ENCODE measurements at places on chromosomes 16 and 17.

DNA sequence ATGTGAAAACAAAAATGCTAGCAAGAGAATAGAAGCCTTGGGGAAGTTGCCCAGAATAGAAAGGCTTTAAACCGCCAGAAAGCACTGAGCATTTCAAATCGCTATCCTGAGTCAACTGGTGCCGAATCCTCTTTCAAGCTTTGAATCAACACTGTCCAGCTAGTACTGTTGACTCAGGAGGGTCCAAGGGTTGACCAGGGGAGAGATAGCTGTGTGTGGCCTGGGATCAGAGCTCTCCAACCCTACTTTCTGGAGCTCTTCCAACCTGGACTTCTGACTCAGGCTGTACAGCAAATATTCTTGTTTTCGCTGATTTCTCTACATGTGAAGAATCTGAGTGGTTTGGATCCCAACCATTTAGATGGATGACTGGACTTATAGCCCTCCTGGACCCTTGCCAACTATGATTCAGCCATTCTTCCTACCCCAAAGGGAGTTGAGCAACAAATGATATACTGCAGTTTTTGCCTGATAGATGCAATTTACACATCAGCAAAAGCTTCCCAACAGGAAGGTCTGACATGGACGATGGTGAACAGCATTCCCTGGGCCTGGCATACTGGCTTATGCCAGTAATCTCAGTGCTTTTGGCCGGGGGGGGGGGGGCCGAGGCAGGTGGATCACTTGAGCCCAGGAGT lies 154.0 kb upstream of the SDK2 start:
- no peak for DNase-seq

- DNase-seq = peak; percentile 10
These were observed at the start of gene DRC7 for GRCh38 chr16:57694725-57695679. DRC7 (plus strand) TSS chr16:57694806; CDS start chr16:57697950, 3,144 bp downstream.

GRCh38 chr16:20385844-20386832 lies 18.4 kb downstream of the PDILT start:
- peak; percentile 50 for DNase-seq

GRCh38 chr17:67071595-67071994 lies 27.2 kb downstream of the CACNG1 start:
- no peak for DNase-seq

DNA sequence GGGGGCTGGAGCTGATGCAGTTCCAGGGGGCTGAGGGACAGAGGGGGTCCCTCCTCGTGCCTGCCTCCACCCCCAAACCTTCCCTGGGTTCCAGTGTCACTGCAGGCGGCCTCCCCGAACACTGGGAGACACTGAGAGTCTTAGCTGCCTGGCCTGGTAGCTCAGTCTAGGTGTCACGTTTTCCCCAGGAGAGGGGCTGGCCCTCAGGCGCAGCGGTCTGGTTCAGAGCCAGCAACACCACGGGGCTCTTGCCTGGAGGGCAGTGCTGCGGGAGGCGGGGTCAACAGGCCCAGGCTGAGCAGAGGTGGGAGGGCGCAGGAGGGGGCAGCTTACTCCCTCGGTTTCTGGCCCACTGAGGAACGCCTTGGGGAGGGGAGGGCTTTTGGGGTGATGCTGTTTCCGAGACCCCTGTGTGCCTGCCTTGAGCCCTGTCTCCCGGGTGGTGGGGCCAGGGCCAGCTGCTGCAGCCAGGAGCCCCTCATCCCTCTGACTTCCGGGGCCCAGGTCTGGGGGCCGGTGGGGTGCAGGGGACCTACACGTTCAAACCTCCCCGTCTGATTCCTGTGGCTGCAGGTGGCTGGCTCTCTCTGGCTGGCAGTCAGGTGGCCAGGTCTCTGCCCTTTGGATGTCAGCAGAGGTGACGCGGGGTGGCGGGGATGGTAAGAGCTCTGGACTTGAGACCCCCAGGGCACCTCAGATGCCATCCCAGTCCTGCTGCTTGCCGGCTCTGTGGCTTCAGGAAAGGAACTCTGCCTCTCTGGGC lies 89.3 kb upstream of the GSE1 start:
- peak; percentile 68 for DNase-seq

DNA sequence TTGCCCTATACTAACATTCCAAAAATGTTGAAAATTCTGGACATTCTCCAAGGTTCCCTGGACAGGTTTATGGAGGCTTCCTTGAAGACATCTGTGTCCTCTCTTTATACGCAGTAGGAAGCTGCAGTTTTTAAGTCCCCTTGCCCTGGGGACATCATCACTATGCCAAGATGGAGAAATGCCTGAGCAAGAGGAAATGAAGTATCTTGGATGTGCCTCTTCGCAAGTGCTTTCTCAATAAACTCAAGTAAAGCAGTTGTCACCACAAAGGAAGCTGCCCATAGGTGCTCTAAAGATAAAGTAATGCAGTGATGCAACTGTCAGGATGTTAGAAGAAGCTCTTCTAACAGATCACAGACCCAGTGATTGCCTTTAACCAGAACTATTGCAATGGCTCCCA lies 71.0 kb downstream of the CDYL2 start:
- no peak for DNase-seq

DNA sequence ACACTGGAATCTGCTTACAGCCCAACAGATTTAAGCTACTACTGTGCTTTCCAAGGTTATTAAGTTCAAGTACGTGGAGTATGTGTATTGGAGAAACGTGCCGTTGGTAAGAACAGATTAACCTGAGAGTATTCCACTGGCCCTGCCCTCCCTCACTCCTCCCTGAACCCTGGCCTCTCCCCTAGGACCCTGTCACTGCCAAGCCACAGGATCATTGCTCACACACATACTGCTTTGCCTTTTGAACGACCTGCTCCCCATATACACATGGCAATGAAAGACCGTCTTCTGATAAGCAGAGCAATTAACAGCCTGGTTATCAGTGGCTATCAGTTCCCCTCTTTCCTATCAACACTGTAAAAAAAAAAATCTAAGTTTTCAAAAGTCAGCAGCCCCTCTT lies 458.9 kb upstream of the DYNLRB2 start:
- DNase-seq = no peak

DNA sequence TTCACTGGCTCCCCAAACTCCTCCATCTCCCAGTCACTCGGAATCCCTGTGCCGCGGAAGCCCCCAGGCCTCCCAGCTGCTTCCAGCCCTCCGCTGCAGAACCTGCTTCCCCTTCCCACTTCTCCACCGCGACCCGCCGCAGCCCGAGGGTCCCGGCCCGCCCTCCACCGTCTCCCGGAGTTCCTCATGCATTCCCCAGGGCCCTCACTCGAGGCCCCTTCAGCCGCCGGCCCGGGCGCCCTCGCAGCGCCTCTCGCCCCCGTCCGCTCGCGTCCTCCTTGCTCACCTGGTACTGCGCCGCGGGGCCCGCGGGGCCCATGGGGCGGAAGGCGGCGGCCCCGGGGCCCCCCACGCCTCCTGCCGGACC lies 329 bp downstream of the SMARCD2 start:
- no peak for DNase-seq

DNA sequence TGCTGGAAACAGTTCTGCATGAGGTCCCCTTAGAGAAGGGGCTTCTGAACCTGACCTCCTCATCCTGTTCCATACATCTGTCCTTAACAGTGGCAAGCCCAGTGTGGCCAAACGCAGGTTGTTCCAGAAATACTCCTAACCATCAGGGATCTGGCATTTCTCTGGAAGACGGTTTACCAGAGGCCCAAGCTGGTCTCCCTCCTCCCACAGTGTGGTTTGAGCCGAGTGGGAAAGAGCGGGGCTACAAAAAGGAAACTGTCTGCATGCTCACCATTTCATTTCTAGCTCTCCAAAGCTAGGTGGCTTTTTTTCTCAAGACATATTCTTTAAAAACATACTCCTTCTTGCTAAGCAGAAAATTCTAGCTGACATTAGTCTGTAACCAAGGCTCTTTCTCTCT lies 6.0 kb downstream of the MXRA7 start:
- no peak for DNase-seq

DNA sequence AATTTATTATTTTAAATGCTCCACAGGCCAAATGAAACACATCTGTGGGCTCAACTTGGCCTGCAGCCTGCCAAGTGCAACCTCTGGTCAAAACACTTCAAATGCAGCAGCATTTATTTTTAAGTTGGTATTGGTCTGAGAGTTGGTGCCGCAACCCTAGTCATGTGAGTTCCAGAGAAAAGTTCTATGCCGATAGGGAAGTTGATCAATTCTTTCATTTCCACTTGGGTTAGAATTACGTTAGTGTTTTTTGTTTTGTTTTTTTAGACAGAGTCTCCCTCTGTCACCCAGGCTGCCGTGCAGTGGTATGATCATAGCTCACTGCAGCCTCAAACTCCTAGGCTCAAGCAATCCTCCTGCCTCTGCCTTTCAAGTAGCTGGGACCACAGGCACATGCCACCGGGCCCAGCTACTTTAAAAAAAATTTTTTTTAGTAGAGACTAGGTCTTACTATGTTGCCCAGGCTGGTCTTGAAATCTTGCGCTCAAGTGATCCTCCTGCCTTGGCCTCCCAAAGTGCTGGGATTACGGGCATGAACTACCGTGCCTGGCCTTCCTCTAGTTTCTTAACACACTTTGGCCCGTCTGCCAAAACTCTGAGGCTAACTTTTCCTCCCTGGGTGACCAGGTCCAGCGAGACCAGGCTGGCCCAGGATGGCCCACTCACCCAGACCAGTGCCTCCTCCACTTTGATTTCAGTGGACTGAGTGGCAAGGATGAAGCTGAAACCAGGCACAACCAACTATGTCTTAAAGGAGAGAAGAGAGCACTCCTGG lies 221.1 kb downstream of the MRTFB start:
- DNase-seq = no peak

- no peak for DNase-seq
These were observed 473.9 kb downstream of the XYLT1 start for GRCh38 chr16:16996827-16997226.

Data from NCI-H2081 (cell line).